ENCODE measurements at places on chromosomes 13 and 19.

DNA sequence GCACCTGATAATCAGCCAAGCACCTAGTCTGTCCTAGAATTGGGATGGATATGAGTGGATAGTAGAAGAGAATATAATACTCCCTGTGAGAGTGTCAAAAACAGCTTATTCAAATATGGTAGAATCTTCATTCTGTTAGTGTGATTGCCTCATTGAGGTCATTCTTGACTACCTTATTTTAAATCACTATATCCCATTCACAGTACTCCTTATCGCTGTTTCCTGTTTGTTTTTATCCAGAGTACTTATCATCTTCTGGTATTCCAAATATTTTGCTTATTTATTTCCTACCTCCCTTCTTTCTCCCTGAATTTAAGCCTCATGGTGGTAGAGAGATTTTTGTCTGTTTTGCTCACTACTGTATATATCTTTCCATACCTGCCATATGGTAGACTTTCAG lies 9.9 kb downstream of the NDFIP2 start:
- no peak for DNase-seq

DNA sequence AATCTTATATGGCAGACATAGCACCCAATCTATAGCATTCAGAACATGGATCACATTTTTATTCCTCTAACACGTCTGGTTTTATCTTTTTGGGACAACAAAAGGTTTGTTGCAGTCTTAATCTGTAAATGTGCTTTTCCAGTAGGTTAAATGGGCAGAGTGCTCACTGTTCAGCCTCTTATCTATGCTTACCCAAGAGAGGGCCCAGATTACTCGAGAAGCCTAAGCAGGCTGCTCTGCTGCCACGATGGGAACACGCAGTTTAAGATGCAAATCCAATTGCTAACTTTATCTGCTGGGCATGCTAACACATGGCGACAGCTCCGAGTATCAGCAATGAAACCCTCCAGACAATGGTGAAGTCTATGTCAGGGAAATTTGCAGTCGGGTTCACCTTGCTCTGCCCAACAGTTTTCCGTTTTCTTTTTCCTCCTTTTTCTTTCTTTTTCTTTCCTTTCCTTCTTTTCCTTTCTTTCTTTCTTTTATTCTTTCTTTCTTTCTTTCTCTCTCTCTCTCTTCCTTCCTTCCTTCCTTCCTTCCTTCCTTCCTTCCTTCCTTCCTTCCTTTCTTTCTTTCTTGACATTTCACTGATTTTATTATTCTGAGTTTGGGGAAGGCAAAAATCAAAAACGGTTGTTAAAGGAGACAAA lies 115.3 kb downstream of the RBM26 start:
- DNase-seq, result no peak

DNA sequence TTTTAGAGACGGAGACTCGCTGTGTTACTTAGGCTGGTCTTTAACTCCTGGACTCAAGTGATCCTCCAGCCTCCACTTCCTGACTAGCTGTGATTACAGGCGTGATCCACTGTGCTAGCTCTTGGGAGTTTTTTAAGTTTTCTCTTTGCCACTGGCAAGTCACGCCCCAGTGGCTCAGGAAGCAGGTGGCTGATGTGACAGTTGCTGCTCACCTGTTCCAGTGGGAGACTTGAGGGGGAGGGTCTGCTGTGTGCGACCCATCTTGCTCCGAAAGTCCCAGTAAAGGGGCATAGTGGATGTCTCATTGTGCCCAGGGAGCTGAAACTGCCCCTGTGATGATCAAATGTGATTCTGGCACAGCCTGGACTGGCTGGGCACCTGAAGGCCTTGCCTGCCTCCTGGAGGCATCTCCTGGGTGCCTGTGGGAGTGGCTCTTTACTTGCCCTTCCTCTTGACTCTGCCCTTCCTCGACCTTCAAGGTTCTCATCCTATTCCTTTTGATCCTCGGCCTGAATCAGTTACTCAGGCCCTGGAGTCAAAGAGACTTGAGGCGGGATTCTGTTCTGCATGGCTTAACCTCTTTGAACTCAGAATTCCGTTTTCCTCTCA lies 7.8 kb downstream of the SMARCA4 start:
- no peak for DNase-seq

GRCh38 chr13:62173958-62174357 lies 758.3 kb upstream of the PCDH20 start:
- DNase-seq, result no peak

- DNase-seq, result no peak
Observed at GRCh38 chr13:33296793-33297425, 11.4 kb upstream of the STARD13 start.

GRCh38 chr13:36355632-36356031 lies 9.4 kb upstream of the SPART start:
- DNase-seq, result no peak

GRCh38 chr13:104694397-104694796 lies 1628.2 kb upstream of the SLC10A2 start:
- no peak for DNase-seq

DNA sequence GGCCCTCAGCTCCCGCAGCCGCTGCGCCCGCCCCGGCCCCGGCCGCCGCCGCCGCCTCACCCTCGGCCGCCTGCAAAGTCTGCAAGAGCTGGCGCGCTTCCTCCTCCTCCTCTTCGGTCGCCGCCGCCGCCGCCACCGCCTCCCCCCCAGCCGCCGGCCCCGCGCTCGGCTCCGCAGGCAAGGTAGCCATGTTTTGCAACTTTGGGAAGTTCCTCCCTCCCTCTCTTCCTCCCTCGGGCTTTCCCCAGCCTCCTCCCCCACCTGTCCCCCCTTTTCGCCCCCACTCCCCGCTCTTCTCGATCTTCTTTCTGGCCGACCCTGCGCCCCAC lies 433 bp downstream of the SIX5 start:
- no peak for DNase-seq

DNA sequence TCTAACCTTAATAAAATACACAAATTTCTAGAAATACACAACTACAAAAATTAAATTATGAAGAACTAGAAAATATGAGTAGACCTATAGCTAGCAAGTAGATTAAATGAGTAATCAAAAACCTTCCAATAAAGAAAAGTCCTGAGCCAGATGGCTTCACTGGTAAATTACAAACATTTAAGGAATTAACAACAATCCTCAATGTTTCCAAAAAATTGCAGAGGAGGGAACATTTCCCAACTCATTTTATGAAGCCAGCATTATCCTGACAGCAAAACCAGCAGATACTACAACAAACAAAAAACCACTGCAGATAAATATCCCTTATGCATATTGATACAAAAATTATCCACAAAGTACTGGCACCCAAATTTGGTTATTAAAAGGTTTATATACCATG lies 230.9 kb downstream of the COG6 start:
- DNase-seq, result no peak

DNA sequence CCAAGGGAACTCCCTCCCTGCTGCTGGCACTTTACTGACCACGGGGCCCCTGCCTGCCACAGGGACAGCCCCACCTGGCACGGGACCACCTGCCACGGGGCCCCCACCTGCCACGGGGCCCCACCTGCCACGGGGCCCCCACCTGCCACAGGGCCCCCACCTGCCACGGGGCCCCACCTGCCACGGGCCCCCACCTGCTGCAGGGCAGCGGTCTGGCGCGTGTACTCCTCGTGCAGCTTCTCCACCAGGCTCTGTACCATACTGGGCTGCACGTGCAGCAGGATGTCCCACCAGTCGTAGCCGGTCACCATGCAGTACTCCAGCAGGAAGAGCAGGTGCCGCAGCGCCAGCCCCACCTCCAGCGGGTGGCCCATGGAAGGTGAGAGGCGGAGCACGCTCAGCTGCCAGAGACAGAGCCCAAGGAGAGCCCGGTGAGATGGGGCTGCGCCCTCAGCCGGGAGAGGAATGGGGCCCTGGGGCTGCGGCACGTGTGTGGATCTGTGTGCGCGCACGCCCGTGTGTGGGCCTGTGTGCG lies 16.1 kb downstream of the MED16 start:
- DNase-seq, result no peak

DNA sequence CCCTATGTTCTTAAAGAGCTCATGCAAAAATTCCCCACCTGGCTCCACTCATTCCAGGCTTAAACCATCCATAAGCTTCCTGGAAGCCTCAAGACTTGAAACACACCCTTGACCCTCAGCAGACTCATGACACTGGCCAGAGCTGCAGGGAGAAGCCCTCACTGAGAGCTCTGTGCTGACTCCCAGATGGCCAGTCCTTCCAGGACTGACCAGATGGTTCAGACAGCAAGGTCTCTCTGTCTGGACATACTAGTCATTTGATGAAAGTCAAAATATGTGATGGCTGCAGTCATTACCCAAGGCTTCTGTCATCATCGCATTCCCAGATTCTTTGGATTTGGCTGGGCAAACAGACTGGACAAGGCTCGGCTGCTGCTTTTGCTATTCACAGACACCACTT lies 397.4 kb downstream of the FOXO1 start:
- DNase-seq, result no peak

DNA sequence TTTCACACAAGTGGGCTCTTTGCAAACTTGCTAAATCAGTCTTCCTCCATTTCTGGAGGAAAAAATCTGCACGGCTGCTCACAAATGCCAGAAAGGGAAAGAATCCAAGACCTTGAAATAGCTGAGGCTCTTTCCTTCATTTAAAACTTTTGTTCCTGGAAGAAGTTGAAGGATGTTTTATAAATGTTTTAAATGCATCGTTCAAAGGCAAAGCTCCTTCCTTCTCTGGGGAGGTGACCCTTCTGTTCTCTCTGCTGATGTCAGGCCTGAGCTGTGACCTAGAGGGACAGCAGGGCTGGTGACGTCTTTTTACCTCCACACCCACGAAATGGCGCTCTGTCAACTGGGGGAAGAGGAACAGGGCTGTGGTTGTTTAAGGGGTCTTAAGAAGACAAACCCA lies 376.4 kb upstream of the ZNF507 start:
- DNase-seq, result no peak

DNA sequence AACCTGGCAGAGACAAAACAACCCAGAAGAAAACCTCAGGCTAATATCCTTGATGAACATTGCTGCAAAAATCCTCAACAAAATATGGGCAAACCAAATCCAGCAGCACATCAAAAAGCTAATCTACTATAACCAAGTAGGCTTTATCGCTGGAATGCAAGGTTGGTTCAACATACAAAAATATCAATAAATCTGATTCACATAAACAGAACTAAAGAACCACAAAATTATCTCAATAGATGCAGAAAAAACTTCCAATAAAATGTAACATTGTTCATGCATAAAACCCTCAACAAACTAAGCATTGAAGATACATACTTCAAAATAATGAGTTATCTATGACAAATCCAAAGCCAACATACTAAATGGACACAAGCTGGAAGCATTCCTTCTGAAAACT lies 8.8 kb downstream of the ZNF724 start:
- DNase-seq, result no peak

GRCh38 chr19:13839938-13840304 lies 37.0 kb upstream of the NANOS3 start:
- DNase-seq, result no peak

All from non-pigmented ciliary epithelial cell (primary cell).